Stimulated activated naive CD4-positive, alpha-beta T cell treated with Interleukin-2 at 50 U/mL for 16 hours (primary cell): ENCODE measurements at places on chromosomes 2 and 18.

DNA sequence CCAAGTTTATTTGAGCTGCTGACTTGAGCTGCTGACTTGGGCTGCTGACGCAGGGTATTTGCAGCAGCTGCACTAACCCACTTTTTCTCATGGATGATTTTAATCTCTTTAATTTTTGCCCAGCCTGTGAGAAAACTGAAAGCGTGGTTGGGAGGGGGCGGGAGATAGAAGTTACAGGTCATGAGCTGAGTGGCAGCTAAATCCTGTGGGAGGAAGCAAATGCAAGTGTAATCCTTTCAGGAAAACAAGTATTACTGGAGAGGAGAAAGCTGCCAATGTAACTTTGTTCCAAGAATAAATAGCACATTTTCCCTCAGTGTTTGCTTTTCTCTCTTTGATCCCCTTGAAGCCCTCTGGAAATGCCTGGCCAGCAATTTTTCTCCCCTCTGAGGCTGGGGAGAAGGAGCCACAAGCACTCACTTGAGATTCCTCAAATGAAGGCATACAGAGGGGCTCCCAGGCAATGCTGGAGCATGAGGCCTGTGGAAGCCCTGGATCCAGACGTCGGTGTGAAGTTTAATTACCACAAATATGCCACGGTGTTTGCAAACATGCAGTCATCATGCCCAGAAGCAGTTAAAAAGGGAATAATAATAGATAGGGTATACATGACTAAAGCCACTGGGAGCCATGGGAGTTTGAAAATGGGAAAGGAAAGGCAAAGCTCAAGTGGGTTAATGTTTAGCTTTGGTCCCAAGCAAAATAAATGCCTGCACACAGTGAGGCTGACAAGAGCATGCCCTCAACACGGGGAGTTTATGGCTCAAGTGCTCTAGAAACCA, 10.4 kb upstream of the EVA1A start:
- no peak for DNase-seq

DNA sequence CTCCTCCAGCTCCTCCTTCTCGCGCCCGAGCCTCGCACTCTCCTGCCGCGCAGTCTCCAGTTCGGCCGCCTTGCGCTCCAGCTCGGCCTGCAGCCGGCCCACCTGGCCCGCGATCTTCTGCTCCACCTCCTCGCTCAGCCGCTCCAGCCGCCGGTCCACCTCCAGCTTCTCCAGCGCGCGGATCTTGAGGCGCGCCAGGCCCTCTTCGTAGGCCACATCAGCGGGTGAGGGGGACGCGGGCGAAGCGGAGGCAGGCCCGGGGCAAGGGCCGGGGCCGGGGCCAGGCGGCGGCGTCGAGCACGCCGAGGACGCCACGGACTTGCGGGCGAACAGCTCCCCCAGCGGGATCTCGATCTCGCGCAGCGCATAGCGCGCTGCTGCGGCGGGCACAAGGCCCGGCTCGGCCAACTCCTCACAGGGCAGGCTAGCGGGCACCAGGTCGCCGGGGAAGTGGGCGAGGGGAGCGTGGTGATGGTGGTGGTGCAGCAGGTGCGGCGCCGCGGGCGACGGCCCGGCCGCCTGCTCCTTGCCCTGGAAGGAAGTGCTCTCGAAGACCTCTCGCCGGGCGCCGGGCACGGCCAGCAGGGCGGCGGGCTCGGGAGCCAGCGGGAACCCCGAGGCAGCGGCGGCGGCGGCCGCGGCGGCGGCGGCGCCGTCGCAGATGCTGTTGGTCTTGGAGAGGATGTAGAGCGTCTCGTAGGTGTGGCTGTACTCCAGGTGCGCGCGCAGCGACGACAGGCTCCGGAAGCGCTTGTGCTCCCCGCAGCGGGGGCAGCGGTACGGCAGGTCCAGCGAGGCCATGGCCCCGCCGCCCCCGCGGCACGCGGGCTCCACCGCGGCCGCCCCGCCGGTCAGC, 15.2 kb downstream of the FBXO41 start:
- DNase-seq = peak; percentile 67

DNA sequence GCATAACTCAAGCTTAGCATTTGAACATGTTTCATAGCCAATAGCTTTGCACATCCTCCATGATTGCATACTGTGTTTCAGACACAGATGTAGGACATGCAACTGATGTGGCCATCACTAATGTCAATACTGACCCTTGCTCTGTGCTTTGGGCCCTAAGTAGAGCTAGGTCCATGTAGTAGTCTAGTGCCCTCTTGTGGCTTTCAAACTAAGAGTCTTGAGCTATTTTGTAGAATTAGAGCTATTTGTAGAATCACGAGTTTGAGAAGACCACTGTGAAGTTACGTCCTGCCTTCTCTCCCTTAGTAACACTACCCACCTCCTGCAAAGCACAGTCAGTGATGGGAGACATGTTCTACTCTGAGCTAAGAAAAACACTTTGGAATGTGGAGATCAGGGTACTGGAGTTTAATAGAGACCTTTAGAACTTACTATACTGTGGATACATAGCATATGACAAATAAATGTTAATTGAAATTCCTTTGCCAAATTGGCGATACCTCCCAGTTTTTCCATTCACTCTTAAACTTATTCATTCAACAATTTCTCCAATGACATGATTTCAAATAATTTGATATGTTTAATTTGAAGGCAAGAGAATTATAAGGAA, 306.5 kb upstream of the TNP1 start:
- DNase-seq = no peak

DNA sequence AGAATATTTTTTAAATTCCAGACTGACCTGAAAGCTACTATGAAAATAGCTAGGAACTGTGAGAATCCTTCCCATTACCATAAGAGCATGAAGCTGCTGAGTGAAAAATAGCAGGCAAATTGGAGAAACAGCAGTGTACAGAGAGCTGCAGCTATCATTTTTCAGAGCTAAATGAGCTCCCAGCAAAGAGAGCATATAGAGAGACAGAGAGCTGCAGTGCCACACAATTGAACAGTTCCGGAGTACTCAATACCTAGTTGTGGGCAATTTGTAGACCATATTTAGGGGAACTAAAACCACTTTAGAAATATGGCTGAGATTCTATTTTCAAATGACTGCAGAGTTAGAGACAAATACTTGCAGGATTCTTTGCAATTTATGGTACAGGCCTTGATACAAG, 645.3 kb downstream of the STK39 start:
- no peak for DNase-seq

- DNase-seq = no peak
Measured at GRCh38 chr18:59374128-59374527, 15.1 kb upstream of the LMAN1 start.

DNA sequence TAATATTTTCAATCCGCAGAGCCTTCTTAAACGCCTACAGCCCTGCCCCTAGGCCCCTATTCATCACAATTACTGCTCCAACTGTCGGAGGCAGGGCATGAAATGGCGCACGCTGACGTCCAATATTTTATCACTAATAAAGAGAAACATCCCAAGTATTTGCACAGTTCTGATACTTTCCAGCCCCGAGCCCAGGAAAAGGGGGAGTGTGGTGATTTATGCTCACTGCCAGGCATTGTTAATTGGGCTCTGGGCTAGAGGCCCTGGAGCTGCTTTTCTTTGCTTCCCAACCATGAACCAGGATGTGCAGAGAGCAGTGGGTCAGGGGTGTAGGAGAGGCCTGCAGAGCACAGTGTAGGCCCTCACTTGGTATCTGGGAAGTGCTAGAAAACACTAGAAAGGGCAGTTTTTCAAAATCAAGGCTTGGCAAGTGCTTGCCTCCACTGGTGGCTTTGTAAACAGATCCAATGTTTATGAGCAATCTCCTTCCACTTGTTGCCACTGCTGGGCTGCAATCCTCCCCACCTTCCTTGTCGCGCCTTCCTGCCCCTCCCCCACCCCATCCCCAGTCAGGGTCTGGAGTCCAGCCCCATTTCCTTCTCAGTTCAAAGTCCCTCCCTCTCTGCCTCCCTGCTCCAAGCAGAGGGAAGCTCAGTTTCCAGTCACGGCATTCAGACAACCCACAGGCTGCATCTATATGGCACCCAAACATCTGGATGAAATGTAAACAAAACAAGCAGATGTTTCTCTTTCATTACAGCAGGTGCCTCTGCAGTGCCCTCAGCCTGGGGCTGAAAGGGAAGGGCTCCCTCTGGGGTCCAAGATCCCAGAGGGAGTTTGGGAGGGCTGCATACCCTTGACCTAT, 83.9 kb upstream of the PKDCC start:
- no peak for DNase-seq

- no peak for DNase-seq
Measured at GRCh38 chr2:60370814-60371213, 182.6 kb downstream of the BCL11A start.

DNA sequence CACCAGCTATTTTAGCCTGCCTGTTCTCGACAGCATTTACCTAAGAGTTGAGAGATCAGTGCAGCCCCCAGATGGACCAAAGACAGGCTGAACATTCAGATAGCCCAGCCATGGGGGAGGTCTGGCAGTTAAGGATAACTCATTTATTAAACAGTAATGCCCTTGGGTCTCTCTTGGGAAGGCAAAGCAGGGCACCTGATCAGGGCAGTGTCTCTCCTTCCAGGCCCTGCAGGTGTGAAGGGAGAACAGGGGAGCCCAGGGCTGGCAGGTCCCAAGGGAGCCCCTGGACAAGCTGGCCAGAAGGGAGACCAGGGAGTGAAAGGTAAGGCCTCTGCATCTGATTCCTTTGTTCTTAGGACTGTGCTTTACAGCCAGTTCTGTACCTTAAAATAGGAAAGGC, 49.6 kb downstream of the MARCO start:
- DNase-seq = no peak

DNA sequence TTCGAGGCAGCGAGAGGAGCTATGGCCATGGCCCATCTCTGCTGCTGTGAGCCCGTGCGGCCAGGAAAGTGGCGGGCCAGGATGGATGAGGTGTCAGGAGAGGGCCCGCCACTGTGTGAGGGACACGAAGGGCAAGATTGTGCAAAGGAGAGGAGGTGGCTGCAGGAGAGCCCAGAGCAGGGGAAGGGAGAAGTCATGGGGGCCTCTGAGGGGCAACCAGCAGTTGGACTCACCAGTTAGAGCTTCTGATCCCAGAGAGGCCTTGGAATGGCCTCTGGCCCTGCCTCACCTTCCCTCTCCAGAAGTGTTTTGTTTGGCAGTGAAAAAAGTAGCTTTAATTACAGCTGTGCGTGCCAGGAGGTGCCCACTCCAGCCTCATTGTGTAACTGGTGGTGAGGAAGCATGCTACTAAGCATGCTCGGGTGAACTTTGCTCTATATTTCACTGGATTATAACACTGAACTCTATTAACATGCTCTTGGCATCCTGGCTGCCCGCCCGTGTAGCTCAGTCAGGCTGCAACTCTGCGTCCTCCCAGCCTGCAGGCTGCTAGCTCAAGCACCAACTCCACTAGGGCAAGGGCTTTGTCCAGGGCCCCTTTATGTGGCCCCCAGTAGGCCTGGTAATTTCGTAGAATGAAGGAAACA, 34.2 kb downstream of the IMPA2 start:
- no peak for DNase-seq

- DNase-seq = no peak
Measured at GRCh38 chr2:137644731-137645130, 319.5 kb upstream of the HNMT start.

DNA sequence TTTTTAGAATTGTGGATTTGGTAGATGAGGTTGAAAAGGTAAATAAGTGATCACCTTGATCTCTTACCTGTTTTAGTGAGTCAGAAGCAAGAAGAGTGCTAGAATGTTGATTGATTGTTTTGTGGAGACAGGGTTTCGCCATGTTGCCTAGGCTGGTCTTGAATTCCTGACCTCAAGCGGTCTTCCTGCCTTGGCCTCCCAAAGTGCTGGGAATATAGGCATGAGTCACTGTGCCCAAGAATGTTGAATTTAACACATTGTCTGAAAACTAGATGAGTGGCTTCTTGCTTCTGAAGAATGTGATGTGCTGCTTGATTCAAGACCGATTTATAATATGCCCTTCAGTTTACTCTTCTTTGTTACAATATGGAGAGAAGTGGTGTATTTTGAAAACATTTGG, 121.3 kb downstream of the FMNL2 start:
- DNase-seq = no peak

DNA sequence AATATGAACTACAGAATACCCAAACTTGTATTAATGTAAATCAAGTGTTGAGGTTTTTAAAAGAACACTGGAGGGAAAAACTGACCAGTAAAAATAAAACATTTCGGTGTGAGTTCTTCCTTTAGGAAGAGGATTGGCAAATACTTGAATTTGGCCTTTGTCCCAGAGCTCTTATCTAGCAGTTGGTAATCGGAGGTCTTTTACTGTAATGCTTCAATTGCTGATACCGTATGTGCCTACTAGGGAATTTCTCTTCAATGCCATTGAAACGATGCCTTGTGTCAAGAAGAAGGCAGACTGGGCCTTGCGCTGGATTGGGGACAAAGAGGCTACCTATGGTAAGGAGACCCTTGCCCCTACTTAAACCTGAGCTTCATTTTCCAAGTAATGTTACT, 4.1 kb downstream of the RRM2 start:
- DNase-seq = no peak

DNA sequence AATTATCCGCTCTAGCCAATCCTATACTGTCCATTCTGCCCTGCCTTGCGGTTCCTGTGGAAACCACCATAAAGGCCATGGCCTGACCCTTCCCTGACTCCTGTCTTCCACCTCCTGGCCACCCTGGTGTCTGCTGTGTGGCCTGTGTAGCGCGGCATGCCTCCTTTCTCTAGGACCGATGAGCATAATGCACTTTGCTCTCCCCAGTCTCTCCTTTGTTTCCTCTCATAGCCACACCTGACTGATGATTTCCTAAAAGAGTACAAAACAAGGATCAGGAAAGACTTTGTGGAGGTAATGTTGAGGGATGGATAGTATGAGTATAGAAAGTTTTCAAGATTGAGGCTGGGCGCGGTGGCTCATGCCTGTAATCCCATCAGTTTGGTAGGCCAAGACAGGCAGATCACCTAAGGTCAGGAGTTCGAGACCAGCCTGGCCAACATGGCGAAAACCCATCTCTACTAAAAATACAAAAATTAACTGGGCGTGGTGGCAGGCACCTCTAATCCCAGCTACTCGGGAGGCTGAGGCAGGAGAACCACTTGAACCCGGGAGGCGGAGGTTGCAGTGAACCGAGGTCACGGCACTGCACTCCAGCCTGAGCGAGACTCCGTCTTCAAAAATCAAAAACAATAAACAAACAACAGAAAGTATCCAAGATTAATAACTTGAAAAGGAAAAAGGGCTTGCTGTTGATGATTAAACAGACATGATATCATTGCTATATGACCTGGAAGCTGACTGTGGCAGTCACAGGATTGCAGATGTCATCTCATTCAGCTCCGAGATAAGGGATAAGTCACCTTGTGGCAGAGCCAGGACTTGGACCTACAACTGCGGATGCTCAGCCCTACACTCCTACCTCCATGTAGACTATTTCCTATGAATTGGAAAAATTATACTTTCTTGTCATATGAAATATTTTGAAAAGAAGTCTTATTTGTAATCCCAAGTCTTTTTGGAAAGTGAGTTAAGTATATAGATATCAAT, 16.6 kb downstream of the SOWAHC start:
- no peak for DNase-seq

- no peak for DNase-seq
Measured at GRCh38 chr18:79677221-79677620, 2.4 kb upstream of the CTDP1 start.

DNA sequence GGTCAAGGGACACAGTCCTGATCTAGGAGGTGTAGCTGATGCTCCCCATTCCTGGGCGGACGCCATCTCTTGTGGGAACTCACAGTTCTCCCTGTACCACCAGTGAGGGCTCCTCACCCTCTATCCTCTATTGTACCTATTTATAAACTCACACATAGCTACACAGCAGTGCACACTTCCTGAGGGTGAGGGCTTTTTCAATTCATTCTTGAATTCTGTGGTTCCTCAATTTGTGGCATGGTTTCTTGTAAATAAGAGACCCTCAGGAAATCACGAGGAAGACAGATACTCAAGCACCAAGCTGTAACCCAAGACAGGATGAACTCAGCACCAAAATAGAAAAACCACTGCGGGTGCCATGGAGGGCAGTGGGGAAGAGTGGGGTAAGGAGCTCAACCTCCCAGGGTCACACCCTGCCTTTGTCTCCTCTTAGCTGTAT, 245.9 kb upstream of the PXDN start:
- no peak for DNase-seq
